Fibroblast of skin of right quadriceps (primary cell): ENCODE measurements at places on chromosomes 3 and 15.

DNA sequence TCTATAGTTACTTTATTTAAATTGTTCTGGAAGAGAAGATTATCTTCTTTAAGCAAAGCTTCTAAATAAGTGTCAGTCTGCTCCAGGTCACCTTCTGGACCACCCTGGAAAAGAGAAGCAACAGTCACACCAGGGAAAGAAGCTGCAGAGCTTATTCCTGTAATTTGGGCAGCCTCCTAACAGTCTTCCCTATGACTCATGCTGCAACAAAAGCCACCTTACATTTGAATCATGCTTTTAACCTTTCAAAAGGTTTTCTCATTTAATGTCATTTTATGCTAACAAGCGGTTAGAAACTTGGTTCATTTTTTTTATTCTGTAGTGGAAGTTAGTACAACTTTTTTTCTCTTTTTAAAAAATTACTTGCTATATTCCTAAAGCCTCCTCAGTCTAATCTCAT is 5.3 kb upstream of the GUCA1C start:
- DNase-seq: no peak

- peak; percentile 61 for DNase-seq
Measured at GRCh38 chr3:21705769-21706168, 45.2 kb downstream of the ZNF385D start.

GRCh38 chr3:27540231-27540630 is 56.0 kb upstream of the SLC4A7 start:
- no peak for DNase-seq

DNA sequence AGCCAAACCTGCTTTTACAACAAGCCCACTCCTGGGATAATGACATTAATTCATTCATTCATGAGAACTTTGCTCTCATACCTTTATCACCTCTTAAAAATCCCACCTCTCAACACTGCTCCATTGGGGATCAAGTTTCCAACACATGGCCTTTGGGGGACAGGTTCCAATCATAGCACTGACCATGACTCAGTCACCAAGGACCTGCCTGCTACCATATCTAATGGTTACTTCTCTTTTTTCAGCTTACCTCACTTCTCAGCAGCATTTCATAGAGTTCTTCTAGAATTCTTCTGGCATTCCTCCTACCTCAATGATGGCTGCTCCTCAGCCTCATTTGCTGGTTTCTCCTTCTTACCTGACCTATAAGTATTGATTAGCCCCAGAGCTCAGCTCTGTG is 36.9 kb upstream of the RYK start:
- DNase-seq: no peak

GRCh38 chr3:4350789-4351163 is 47.6 kb downstream of the SETMAR start:
- DNase-seq: peak; percentile 48

- no peak for DNase-seq
Measured at GRCh38 chr15:96747291-96747690, 416.8 kb downstream of the NR2F2 start.

DNA sequence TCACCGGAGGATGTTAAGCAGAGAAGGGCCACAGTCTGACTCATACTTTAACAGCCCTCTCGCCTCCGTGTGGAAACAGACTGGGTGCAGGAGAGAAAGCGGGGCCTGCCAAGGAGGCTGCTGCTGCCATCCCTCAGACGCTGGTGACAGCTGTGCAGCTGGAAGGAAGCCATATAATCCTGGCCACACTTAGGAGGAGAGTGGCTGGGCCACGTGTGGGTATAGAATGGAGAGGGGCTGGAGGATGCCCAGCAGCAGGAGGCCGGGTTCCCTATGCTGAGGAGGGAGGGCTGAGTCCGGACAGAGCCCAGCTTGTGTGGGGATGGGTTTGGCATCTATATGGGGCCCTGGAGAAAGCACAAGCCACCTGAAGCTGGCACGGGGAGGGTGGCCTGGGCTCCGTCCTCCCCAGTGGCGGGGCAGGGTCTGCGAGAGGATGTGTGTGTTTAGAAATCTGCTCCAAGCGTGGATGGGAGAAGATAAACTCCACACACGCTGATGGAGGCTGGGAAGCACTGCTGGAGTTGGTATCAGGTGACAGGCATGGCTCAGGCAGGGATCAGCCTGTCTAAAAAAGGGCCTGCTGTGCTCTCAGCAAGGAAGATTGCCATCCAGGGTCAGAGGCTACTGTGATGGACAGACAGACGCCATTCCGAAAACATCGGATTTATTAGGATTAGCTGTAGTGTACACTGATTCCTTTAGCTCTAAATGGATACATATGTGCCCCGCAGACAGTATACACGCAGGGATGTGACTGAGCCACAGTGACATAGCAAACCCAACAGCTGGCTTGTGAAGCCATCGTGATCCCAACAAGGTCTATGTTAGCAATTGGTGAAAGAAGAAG is 15.9 kb downstream of the ABTB1 start:
- peak; percentile 47 for DNase-seq

GRCh38 chr3:64163755-64164148 is 61.5 kb downstream of the PRICKLE2 start:
- DNase-seq: peak; percentile 97

- DNase-seq: no peak
Measured at GRCh38 chr3:149470381-149470780, 4.1 kb upstream of the TM4SF4 start.

GRCh38 chr3:41029356-41029755 is 169.9 kb upstream of the CTNNB1 start:
- DNase-seq: no peak

- no peak for DNase-seq
Measured at GRCh38 chr15:59222906-59223550, 16.4 kb downstream of the LDHAL6B start.

- DNase-seq: no peak
Measured at GRCh38 chr15:39781967-39782302, 706 bp downstream of the FSIP1 start.

DNA sequence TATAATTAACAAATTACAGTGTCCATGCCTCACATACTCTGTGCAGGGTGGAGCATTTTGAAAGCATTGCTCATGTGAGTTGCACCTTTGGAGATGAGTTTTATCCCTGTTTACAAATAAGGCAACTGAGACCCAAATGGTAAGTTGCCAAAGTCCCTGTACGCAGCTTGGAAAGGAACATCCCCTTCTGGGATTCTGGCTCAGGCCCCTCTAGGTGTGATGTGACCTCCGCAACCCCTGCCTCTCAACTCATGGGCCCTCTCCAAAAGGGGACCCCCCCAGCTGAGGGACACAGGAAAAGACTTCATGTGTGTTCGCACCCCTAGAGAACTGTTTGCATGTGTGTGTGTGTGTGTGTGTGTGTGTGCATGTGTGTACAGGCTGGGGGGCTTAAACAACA is 25.3 kb downstream of the PRR20G start:
- DNase-seq: no peak

GRCh38 chr3:117479095-117479494 is 769.5 kb downstream of the TUSC7 start:
- DNase-seq: no peak

DNA sequence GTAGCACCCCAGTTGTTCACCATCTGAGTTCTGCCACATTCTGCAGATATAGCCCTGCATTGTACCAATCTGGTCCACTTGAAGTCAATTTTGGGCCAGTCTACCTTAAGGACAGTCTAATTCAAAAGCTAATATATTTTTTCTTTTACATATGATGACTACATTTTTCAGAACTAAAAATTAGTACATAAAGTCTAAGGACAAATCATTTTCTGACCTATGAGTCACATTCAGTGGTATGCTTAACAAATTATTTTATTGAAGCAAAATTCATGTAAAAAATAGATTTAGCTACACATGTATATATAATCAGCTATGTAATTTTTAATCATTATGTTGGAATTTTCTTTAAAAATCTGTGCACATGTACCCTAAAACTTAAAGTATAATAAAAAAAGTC is 52.1 kb upstream of the IL12A start:
- peak; percentile 23 for DNase-seq

DNA sequence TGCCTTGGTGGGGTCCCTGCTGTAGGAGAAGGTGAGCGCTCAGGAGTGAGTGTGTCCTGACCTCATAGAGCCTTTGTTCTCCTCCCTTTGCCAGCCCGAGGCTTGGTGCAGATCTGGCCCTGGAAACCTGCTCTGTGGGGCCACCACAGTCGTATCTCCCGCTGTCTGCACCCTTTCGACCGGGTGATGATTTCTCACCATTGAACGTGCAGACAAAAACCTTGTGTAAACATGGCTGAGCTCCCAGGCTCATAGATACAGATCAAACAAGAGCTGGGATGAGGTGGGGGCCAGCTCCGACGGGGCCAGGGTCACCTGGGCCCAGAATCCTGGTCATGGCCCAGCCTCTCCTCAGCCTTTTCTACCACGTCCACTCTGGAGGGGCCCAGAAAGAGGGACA is 34.6 kb upstream of the ESYT3 start:
- DNase-seq: no peak

DNA sequence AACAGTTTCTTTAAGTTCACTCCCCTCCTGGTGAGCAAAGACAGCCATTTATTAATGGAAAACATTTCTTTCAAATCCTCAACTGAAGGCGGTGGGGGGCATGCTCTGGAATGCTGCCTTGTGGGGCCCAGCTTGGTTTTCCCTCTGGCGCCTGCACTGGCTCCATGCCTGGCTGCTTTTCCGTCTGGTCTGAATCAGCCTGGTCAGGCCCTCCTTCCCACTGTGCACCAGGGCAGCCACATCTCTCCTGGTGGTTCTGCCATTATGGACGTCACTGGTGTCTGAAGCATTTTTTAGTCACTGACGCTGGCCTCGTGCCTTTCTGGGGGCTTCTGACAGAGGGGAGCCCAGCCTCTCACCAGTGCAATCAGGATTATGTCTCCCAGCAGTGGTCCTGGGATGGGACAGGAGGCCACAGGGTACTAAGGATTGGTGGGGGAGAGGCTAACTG is 57.6 kb upstream of the APEH start:
- DNase-seq: peak; percentile 87

DNA sequence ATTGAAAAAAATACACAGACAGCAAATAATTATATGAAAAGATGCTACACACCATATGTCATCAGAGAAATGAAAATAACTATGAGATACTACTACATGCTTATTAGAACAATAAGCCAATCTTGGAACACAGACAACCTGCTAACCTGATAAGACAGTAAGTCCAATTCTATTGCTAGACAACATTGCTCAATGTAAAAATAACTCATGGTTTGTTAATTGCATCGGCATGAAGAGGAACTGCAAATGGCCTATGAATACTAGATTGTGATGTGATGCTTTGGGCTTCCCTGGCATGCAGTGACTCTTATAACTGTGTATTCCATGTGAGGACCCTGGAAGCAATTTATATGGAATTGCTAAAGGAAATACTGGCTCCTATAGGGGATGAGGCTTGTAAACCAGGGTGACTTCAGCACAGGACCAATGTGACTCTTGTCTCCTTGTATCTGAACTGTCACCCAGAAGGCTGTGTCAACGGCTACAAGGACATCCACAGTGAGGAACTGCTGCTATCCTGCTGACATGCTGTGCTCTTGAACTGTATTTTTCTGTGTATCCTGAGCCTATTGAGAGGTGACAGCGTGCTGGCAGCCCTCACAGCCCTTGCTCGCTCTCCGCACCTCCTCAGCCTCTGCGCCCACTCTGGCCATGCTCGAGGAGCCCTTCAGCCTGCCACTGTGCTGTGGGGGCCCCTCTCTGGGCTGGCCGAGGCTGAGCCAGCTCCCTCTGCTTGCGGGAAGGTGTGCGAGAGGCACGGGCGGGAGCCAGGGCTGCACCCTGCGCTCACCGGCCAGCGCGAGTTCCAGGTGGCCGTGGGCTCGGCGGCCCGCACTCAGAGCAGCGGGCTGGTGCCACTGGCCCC is 385.7 kb downstream of the CNTN4 start:
- DNase-seq: no peak

DNA sequence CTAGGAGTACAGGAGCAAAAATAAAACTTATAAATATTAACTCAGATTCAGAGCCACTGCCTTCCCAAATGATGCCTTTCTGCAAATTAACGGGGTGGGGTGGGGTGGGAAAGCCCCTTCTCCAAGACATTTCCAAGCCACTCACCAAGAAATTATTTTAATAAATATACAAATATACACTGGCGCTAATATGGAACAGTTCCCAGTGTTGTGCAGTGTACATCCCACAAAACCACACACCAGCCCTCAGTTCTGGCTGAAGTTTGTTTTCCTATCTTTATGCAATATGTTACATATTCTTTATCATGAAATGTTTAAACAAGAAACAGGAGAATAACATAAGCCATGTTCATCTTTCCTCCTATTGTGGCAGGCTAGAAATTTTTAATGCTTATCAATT is 53.0 kb upstream of the GYG1 start:
- peak; percentile 48 for DNase-seq

GRCh38 chr3:159806412-159806811 is 182.2 kb upstream of the IL12A start:
- DNase-seq: no peak

DNA sequence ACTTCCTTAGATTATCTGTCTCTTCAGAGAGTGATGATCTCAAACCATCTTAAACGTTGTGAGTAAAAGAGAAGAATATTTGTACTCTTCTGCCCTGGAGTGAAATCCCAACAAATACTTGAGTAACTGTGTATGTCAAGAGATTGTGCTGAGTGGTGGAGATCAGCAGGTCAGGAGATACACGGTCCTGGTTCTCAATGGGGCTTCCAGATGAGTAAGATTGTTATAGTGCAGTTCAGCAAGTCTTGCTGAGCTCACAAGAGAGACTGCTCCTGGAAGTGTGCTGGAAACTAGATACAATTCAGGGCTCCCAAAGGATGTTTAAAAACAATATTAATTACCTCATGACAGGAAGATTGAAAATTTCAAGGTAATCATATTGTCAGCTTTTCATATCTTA is 184.3 kb downstream of the AKAP13 start:
- DNase-seq: no peak

- no peak for DNase-seq
Measured at GRCh38 chr3:129620828-129621559, 14.5 kb upstream of the PLXND1 start.

DNA sequence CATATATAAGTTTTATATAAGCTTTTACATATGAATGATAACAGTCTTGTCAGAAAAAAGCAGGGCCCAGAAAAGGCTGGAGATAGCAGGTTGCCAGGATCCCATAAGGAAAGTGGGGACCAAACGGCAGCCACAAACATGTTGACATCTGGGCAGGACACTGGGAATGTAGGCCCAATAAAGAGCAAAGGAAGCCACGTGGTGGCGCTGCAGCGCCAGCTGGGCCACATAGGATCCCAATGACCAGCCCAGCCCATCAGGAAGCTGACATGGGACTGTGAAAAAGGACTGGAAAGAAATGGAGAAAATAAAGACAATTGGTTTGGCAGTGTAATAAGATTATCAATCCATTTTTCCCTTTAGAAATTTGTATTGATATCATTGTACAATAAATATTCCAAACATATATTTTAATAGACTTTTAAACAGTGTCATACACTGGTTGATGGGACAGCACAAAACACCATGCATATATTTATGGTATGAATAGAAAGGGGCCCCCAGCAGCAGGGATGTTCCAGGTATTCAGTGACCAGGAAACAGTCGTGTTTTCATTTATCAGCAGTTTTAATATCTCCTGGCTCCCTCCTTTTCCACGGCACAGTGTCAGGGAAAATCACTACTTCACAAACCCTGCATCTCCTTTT is 89.0 kb upstream of the STRIT1 start:
- DNase-seq: peak; percentile 62

DNA sequence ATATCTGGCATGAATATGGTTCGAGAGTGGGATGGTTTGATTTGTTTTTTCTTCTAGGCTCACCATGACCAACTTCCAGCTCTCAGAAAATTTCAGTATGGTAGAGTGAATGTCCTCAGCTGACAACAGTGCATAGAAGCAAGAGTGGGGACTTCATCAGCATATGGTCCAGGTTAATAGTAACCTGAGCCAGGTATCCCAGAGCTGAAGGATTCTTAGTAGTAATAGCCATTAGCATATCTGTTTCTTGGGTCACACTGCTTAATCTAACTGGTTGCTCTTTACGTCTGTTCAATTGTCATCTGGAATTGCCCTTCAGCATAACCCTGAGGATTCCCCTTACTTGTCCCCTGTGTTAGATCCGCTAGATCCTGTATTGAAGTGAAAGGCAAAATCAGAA is 151.8 kb downstream of the GMNC start:
- DNase-seq: no peak
